Pulmonary artery endothelial cell (primary cell): ENCODE measurements at places on chromosomes 1 and 21.

DNA sequence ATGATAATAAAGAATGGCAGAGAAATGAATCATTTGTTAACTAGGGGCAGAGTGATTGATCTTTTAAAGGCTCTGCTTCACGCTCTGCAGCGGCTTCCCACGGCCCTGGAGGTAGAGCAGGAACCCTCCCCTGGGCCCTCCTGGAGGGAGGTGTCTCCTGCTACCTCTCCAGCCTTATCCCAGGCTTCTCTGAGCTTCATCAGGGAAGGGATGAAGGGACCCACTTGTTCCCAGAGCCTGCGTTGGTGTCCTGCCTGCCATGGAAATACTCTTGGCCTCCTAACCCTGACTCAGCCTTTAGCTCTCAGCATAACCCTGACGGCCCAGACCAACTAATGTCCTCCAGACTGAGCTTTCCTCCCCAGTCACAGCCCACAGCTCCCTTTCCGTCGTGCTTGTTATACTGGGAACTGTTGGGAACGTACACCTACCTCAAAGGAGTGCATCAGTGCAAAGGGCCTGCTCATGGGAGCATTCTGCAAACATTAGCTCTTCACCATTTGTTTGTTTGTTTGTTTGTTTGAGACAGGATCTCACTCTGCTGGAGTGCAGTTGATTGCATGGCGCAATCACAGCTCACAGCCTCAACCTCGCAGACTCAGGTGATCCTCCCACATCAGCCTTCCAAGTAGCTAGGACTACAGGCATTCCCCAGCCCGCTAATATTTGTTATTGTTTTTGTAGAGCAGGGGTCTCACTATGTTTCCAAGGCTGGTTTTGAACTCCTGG, 17.4 kb upstream of the HNRNPU start:
- no peak for DNase-seq

DNA sequence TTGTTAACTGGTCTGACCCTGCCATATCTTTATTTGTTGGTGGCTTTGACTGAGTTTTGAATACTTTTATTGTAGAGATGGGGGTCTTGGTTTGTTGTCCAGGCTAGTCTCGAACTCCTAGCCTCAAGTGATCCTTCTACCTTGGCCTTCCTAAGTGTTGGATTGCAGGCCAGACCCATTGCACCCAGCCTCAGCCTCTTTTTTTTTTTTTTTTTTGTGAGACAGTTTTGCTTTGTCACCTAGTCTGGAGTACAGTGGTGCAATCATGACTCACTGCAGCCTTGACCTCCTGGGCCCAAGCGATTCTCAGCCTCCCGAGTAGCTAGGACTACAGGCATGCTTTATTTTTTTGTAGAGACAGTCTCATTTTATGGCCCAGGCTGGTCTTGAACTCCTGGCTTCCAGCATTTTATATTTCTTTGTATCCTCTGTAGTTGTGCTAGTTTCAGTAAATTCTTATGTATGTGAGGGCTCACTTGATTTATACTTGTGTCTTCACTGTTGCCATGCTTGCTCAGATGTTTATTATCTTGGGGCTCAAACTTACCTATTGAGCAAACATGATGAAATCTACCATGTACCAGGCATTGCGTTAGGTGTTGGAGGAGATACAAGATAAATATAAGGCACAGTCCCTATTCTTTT, 24.1 kb downstream of the THRAP3 start:
- no peak for DNase-seq

DNA sequence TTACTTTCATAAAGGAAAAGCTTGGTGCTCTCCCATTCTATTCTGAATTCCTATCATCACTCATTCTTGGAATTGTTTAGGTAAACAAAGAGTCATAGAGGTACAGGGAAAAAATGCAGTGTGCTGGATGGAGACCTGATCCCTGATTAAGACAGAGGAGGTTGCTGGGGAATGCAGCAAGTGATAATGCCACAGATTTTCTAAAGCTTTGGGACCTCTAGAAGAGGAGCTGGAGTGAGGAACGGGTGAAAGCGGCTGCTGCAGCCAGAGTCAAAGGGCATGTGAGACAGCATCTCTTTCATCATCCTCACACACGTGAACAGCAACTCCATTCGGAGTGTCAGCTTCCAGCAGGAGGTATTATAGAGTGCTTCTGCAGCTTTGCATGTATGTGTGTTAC, 54.9 kb upstream of the DIPK1A start:
- DNase-seq: no peak

GRCh38 chr21:38753114-38753513, 52.6 kb upstream of the ETS2 start:
- no peak for DNase-seq

DNA sequence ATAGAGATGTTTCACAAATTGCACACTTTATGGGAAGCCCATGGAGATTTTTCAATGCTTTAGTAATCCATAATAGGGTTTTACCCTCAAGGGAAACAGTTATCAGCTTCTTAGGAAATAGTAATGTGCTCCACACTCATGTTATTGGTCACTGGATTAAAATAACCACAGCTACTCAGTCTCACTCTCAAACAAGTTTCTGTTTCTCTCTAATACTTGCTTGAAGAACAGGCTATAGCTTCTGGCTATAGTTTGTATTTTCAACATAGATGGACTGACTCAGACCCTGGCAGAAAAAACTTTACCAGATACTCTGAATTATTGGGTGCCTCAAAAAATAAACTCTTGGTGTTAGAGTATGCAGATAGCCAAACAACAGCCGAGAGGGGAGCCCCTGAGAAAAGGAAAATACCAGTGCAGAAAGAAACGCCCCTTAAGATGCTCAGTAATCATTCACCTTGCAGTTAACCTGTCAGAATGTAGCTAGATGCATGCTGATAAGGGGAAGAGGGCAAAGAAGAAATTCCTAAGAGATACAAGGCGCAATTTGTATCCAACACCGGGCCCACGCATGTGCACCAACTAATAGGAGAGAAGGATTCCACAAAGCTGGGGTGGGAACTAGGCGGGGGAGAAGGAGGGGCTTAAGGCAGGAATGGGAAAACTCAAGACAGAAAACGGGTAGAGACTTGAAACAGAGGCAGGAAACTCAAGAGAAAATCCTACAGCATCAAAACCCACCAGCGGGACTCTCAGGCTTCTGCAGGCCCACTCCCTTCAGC, 30.4 kb upstream of the PDE4B start:
- no peak for DNase-seq

DNA sequence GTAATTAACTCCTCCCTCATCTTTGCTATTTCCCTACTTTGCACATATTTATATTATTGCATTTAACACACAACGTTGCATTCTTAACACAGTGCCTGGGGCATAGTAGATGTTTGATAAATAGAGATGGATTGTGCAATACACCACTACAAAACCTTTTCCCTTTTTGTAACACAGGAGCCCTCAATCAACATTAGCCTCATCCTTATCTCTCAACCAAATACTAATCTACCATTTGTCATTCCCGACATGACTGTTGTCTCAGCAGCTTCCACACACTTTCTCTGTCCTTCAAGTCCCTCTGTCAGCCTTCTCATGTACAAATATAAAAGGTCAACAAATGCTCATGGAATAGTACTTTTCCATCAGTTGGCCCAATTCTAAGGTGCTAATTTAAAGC, 78.9 kb upstream of the KCNK2 start:
- DNase-seq: no peak
